Myocyte (in vitro differentiated cells): ENCODE measurements at places on chromosomes 5 and 9. TPM values are rescaled to one million over a fixed set of nuclear protein-coding genes. Genes with fewer than 3 reads are reported as not detected.

Gene AIF1L
- total RNA-seq, result 75.4 and 163 TPM in 2 replicates

Gene HAVCR2
- 0.37 and 2.4 TPM in 2 replicates for total RNA-seq

Gene AP3S1
- 202 and 296 TPM in 2 replicates for total RNA-seq

Gene ADAMTS16
- total RNA-seq, result 0.75 and 1.7 TPM in 2 replicates

Gene GFPT2
- 11.2 and 13.8 TPM in 2 replicates for total RNA-seq

Gene RELL2
- total RNA-seq, result 2.2 and 3.3 TPM in 2 replicates

Gene PCDHGB5
- 0.47 and 1.4 TPM in 2 replicates for total RNA-seq

Gene DNAJC21
- 31.9 and 37.8 TPM in 2 replicates for total RNA-seq

Gene ZNF169
- total RNA-seq, result 3.2 and 3.4 TPM in 2 replicates

Gene PHF24
- not detected in 2 replicates for total RNA-seq

Gene BTNL9
- total RNA-seq, result not detected in 2 replicates

Gene STXBP1
- 10.6 and 21.9 TPM in 2 replicates for total RNA-seq

Gene IL3
- not detected in 2 replicates for total RNA-seq

Gene CTNND2
- 0.05 TPM in 1 of 2 replicates, not detected in the other for total RNA-seq

Gene OR1J2
- not detected in 2 replicates for total RNA-seq

Gene PCDHB6
- 1.5 and 2.3 TPM in 2 replicates for total RNA-seq

Gene SPRY4
- 11.6 and 13.1 TPM in 2 replicates for total RNA-seq

Gene NR2F1-AS1
- 3.2 and 5.5 TPM in 2 replicates for total RNA-seq

Gene PLCXD3
- not detected in 2 replicates for total RNA-seq

Gene PRUNE2
- total RNA-seq, result 650 and 843 TPM in 2 replicates

Gene TMC1
- 0.40 TPM in 1 of 2 replicates, not detected in the other for total RNA-seq

Gene TUSC1
- 13.6 and 18.6 TPM in 2 replicates for total RNA-seq

Gene GTF2H2
- total RNA-seq, result 28.5 and 28.9 TPM in 2 replicates

Gene SLC22A4
- 2.3 and 2.5 TPM in 2 replicates for total RNA-seq

Gene DOK3
- total RNA-seq, result 21.7 and 29.3 TPM in 2 replicates

Gene RALGDS
- 11.3 and 17.6 TPM in 2 replicates for total RNA-seq

Gene APBA1
- 2.9 and 4.0 TPM in 2 replicates for total RNA-seq

Gene COL23A1
- total RNA-seq, result 0.19 and 0.21 TPM in 2 replicates

Gene CD274
- total RNA-seq, result 0.78 and 0.94 TPM in 2 replicates

Gene C1QTNF3
- total RNA-seq, result 1.8 and 3.0 TPM in 2 replicates

Gene IL7R
- 0.29 and 2.9 TPM in 2 replicates for total RNA-seq

Gene MYMK
- 441 and 664 TPM in 2 replicates for total RNA-seq

Gene NSUN2
- total RNA-seq, result 41.8 and 41.9 TPM in 2 replicates

Gene TAF11L10
- total RNA-seq, result not detected in 2 replicates

Gene WDR38
- 0.16 TPM in 1 of 2 replicates, not detected in the other for total RNA-seq

Gene GBGT1
- 1.4 and 5.9 TPM in 2 replicates for total RNA-seq

Gene TAF7
- total RNA-seq, result 97.0 and 116 TPM in 2 replicates

Gene TMEM252
- not detected in 2 replicates for total RNA-seq

Gene PCSK5
- 5.2 and 5.4 TPM in 2 replicates for total RNA-seq

Gene GRM6
- not detected in 2 replicates for total RNA-seq

Gene LIX1
- total RNA-seq, result not detected in 2 replicates

Gene ADAMTSL2
- 4.7 and 8.1 TPM in 2 replicates for total RNA-seq

Gene DAB2IP
- total RNA-seq, result 4.5 and 6.6 TPM in 2 replicates

Gene NXNL2
- total RNA-seq, result 0.27 and 2.4 TPM in 2 replicates

Gene CAMK2A
- 5.0 and 8.6 TPM in 2 replicates for total RNA-seq

Gene OR1L8
- not detected in 2 replicates for total RNA-seq

Gene BAAT
- 0.37 and 1.8 TPM in 2 replicates for total RNA-seq

Gene AQP3
- 89.2 and 113 TPM in 2 replicates for total RNA-seq

Gene GHR
- total RNA-seq, result 0.26 and 0.75 TPM in 2 replicates

Gene RAPGEF6
- total RNA-seq, result 9.8 and 11.8 TPM in 2 replicates
